ENCODE measurements at places on chromosomes 16 and 17. TPM values are rescaled to one million over a fixed set of nuclear protein-coding genes. Genes with fewer than 3 reads are reported as not detected.

MYH13 gene
- not detected for total RNA-seq

ZSCAN10 gene
- not detected for total RNA-seq

GSG1L2 gene
- not detected for total RNA-seq

ZFP90 gene
- 19.1 TPM for total RNA-seq

SGCA gene
- total RNA-seq = 119 TPM

FNDC8 gene
- not detected for total RNA-seq

NPIPB13 gene
- 16.2 TPM for total RNA-seq

TEKT5 gene
- total RNA-seq = not detected

Measured in uterus (tissue), 4 donors.